Nephron progenitor cell (in vitro differentiated cells): ENCODE measurements at places on chromosomes 3 and 15.
A peak's percentile ranks its signal among the peaks of the same experiment; 100 is the strongest.

- no peak for DNase-seq
- no peaks in the 10 kb centered on the region for H3K36me3 ChIP-seq
- peaks cover 22% of the 10 kb centered on the region for H3K4me1 ChIP-seq
- no peaks in the 10 kb centered on the region for H3K27me3 ChIP-seq
- peak overlapping the region; percentile 65 for H3K27ac ChIP-seq
These were observed 20.7 kb downstream of the GRIP2 start for GRCh38 chr3:14519406-14519805.

GRCh38 chr3:41448396-41448795 is 249.1 kb downstream of the CTNNB1 start:
- no peak overlapping the region for H3K4me3 ChIP-seq
- H3K36me3 ChIP-seq: no peaks in the 10 kb centered on the region
- no peaks in the 10 kb centered on the region for H3K4me1 ChIP-seq
- no peak overlapping the region for H3K27ac ChIP-seq
- no peaks in the 10 kb centered on the region for H3K27me3 ChIP-seq

DNA sequence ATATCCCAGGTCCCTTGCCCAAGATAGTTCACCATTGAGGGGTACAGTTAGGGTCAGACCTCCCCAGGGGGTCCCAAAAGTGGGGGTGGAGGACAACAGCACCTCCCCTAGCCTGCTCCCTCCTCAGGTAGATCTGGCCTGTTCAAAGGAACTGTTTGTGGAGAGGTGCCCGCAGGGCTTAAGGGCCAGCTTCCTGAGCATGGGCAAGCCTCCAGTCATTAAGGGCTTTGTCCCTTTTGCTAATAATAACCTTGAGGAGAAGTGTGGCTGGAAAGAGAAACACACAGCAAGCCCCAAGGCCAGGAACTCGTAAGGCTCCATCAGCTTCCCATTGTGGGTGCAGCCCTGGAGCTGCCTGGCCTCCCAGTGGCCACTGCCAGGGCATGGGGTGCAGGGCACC is 47.4 kb downstream of the ISG20 start:
- peaks cover 52% of the 10 kb centered on the region for H3K27me3 ChIP-seq
- no peaks in the 10 kb centered on the region for H3K36me3 ChIP-seq
- H3K4me1 ChIP-seq: no peaks in the 10 kb centered on the region
- no peak overlapping the region for H3K4me3 ChIP-seq

DNA sequence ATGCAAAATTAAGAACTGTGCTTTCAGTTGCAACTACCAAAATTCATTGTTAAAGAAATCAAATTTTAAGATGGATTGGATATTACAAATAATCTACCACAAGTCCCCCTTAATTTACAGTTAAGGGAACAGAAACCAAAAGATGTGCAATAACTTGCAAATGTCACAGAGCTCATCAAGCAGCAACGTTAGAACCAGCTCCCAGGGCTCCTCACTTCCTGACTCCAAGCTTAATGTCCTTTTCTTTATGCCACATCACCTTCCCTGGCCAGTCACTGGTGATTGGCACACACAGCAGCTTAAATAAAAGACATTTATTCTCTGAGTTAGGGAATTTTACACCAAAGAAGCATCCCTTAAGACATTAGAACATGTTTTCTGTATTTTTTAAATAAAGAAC is 159.7 kb downstream of the RSL24D1 start:
- no peaks in the 10 kb centered on the region for H3K36me3 ChIP-seq
- no peak overlapping the region for H3K27ac ChIP-seq
- H3K4me3 ChIP-seq: no peak overlapping the region
- peaks cover 6% of the 10 kb centered on the region for H3K27me3 ChIP-seq
- H3K4me1 ChIP-seq: no peaks in the 10 kb centered on the region

GRCh38 chr15:88799341-88799740 is 3.9 kb upstream of the ACAN start:
- peaks cover 5% of the 10 kb centered on the region for H3K4me1 ChIP-seq
- H3K27ac ChIP-seq: no peak overlapping the region
- peaks cover 78% of the 10 kb centered on the region for H3K27me3 ChIP-seq
- no peaks in the 10 kb centered on the region for H3K36me3 ChIP-seq
- H3K4me3 ChIP-seq: no peak overlapping the region

DNA sequence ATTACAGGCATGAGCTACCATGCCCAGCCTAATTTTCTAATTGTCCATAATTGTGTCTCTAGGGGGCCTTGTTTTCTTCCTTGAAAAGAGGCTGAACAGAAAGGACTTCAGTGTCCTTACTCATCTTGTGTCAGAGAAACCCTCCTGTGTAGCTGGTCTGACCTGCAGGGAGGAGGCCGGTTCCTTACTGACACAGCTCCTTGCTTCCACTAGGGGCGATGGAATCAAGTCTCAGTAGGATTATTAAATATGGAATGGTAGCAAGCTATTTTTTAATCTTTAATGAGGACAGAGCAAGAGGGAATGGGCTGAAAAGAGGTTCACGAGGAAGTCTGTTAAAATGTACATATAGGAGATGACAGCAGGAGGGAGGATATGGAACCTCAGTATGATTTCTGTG is 8.6 kb downstream of the LPCAT4 start:
- H3K4me3 ChIP-seq: no peak overlapping the region
- H3K27me3 ChIP-seq: peaks cover 3% of the 10 kb centered on the region
- no peak for DNase-seq
- H3K27ac ChIP-seq: no peak overlapping the region
- H3K36me3 ChIP-seq: peaks cover 54% of the 10 kb centered on the region
- H3K4me1 ChIP-seq: peaks cover 11% of the 10 kb centered on the region

- no peak overlapping the region for H3K4me3 ChIP-seq
- H3K27ac ChIP-seq: peak overlapping the region; percentile 64
- H3K27me3 ChIP-seq: peaks cover 9% of the 10 kb centered on the region
- no peaks in the 10 kb centered on the region for H3K36me3 ChIP-seq
These were observed 48.8 kb downstream of the CD86 start for GRCh38 chr3:122103821-122104514.

DNA sequence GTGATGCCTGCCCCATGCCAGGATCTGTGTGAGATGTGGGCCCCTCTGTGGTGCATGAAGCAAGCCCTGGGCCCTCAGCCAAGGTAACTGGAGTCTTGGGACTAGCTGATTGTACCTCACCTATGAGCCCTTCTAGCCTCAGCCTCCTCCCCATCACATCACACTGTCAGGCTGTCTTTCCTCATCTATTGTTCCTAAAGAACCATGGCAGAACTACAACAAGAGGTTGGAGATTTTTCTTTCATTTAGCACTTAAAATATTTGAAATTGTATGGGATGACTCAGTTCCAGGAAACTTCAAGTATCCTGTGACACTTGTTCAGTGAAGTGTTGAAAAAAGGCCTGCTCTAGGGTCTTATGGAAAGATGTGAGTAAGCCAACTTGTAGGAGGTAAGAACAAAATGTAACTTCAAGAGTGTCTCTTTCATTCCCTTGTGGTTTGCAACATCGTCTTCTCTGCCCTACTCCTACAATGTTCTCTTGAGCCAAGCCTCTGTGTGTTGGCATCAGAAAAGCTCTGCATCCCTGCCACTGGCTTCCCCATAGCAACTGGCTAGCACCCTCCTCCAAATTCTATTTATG is 58.7 kb upstream of the TIPARP start:
- no peak overlapping the region for H3K4me3 ChIP-seq
- H3K27me3 ChIP-seq: peaks cover under 1% of the 10 kb centered on the region
- H3K36me3 ChIP-seq: no peaks in the 10 kb centered on the region
- no peak for DNase-seq

- no peak overlapping the region for H3K4me3 ChIP-seq
- H3K27ac ChIP-seq: no peak overlapping the region
- DNase-seq: no peak
- H3K4me1 ChIP-seq: peaks cover 47% of the 10 kb centered on the region
- no peaks in the 10 kb centered on the region for H3K36me3 ChIP-seq
- H3K27me3 ChIP-seq: peaks cover 4% of the 10 kb centered on the region
These were observed 29.9 kb upstream of the FLNB start for GRCh38 chr3:57978316-57978715.

- DNase-seq: no peak
- no peaks in the 10 kb centered on the region for H3K36me3 ChIP-seq
These were observed 119.8 kb downstream of the EPHA3 start for GRCh38 chr3:89227218-89227617.

- H3K4me3 ChIP-seq: no peak overlapping the region
- peaks cover 18% of the 10 kb centered on the region for H3K27me3 ChIP-seq
- H3K27ac ChIP-seq: no peak overlapping the region
- H3K4me1 ChIP-seq: peaks cover 21% of the 10 kb centered on the region
These were observed 9.6 kb upstream of the LIPH start for GRCh38 chr3:185561958-185562357.

DNA sequence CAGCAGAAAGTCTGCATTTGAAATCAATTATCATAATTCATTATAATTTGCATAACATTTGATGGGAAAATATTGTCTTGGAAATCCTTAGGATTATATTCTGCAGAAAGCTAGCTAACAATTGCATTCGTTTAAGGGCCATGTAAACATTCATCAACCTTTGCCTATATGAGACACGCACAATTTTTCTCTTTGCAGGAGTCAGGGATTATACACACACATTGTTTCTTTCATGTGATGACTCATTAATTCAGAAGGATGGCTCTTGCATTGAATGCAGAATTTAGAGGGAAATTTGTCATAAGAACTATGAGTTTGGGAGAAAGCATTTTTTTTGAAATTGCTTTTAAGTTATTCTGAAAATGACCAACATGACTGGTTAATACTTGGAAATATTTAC is 844.7 kb downstream of the DIPK2A start:
- H3K36me3 ChIP-seq: no peaks in the 10 kb centered on the region
- H3K4me3 ChIP-seq: no peak overlapping the region
- no peak for DNase-seq
- peaks cover 9% of the 10 kb centered on the region for H3K4me1 ChIP-seq
- no peak overlapping the region for H3K27ac ChIP-seq

DNA sequence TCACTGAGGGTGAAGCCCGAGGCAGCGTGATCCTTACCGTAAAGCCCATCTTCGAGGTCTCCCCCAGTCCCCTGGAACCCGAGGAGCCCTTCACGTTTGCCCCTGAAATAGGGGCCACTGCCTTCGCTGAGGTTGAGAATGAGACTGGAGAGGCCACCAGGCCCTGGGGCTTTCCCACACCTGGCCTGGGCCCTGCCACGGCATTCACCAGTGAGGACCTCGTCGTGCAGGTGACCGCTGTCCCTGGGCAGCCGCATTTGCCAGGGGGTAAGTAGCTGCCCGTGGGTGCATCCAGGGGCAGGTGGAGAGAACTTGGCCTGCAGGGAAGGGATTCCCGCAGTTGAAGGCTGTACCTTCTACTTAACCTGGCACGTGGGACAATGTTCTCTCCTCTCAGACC is 42.4 kb downstream of the ACAN start:
- H3K36me3 ChIP-seq: no peaks in the 10 kb centered on the region
- no peak overlapping the region for H3K27ac ChIP-seq
- H3K27me3 ChIP-seq: peaks cover 6% of the 10 kb centered on the region
- DNase-seq: no peak
- no peak overlapping the region for H3K4me3 ChIP-seq
- peaks cover 36% of the 10 kb centered on the region for H3K4me1 ChIP-seq

GRCh38 chr3:140899363-140899762 is 42.3 kb upstream of the SLC25A36 start:
- no peaks in the 10 kb centered on the region for H3K36me3 ChIP-seq
- no peak overlapping the region for H3K4me3 ChIP-seq
- DNase-seq: no peak
- H3K27me3 ChIP-seq: peaks cover 11% of the 10 kb centered on the region

DNA sequence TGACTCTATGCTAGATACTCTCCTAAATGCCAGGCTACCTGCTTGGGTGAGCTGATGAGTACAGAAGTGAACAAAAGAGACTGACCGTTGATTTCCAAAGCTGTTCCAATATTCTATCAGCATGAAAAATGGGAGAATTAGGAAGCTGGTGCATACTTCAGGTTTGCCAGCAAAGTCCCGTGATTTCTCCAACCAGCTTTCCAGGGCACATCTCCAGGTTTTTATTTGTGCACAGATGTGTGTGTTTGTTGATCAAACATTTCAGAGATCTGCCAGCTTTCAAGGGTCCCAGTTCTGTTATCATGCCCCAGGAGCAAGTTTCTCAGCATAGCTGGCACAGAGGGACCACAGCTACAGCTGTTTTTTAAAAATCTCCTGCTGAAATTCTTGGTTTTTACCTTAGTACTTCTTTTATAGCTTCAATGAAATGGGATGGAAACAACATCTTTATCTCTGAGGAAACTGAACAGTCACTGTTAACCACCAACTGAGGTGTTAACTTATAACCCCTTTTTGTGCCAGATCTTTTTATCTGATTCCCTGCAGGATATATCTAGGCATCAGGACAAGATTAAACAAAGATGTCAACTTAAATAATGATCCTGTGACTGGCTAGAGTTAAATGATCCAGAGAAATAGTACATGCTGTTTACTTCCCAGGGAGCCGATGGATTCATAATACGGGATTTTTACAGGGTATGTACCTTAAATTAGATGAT is 380.8 kb downstream of the GRM7 start:
- H3K4me3 ChIP-seq: no peak overlapping the region
- no peaks in the 10 kb centered on the region for H3K4me1 ChIP-seq
- no peak for DNase-seq
- H3K36me3 ChIP-seq: no peaks in the 10 kb centered on the region

- H3K4me3 ChIP-seq: peak overlapping the region; percentile 81
- peaks cover 34% of the 10 kb centered on the region for H3K4me1 ChIP-seq
- DNase-seq: peak; percentile 63
- peaks cover 82% of the 10 kb centered on the region for H3K27me3 ChIP-seq
These were observed 630 bp downstream of the CACNA2D2 start for GRCh38 chr3:50502584-50503423.

- no peak overlapping the region for H3K4me3 ChIP-seq
- H3K36me3 ChIP-seq: peaks cover 7% of the 10 kb centered on the region
- peak overlapping the region; percentile 11 for H3K27ac ChIP-seq
These were observed 52.4 kb upstream of the CHST2 start for GRCh38 chr3:143067201-143067600.

DNA sequence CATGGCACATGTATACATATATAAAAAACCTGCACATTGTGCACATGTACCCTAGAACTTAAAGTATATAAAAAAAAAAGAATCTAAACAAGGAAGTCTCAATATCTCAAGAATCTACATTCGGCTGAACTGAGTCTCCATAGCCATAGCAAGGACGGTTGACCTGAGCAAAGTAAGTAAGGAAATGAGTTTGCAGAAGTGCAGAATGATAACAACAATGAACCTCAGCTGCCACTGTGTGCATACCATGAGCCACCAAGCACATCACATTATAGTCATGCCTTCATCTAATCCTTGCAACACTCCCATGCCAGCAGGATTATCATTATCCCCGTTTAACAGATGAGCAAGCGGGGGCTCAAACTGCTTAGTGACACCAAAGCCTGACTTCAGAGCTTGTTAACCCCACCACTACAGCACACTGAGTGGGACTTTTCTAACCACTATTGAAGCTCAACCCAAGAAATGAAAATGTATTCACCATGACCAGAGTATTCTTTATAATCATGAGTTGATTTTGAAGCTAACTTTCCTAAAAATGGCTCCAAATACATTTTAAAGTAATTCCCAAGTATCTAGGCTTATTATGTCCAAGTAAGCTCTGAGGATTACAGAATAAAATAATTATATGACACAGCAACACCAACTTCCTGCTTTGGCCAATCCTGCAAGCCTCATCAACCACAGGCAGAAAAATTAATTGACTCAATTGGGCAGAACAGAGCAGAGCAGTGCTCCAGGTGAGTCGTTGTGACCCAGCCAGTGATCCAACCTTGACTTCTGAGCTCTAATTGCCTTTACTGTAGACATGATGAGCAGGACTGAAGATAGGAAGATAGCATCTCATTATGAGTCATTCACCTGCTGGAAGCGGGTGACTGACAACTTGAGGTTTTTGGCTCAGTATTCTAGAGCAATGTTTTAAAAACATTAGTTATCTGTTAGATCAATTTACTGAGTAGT is 47.3 kb upstream of the IL12A start:
- H3K36me3 ChIP-seq: no peaks in the 10 kb centered on the region
- no peak overlapping the region for H3K27ac ChIP-seq
- H3K4me3 ChIP-seq: no peak overlapping the region
